ENCODE measurements at places on chromosomes 5 and 9.

DNA sequence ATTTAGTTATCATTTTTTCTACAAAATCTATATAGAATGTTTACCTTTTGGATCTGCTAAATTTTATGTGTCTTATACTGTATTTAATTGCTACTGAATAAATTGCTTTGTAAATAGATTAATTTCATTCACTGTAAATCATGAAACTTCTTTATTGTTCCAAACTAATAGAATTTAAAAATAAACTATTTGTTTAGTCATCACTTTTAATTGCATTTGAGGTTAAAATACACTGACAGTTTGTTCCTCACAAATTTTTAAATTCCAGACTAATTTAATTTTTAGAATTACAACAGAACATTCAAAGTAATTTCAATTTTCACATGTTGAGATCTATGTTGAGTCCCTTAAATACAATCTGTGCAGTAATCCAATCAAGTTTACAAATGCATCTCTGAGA, 1633.2 kb upstream of the NUDT12 start:
- no peak for DNase-seq

GRCh38 chr5:80988419-80988935, 28.3 kb downstream of the RASGRF2 start:
- DNase-seq = no peak

DNA sequence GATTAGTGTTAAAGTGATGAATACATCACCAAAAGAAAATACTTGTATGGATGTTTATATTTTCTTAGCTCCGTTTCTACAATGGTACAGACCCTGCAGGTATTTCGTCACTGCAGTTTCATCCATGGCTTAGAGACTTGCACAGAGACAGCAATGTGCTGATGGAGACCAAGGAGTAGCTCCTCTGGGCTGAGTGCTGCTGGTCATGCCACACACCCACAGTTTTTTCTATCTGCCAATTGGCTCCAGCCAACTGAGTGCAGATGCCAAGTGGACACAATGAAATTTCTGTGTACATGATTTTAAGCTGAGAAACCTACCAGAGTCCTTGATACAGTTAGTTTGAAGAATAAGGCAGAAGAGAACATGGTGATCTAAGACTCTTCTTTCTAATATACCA, 145.9 kb upstream of the ADCY2 start:
- no peak for DNase-seq

DNA sequence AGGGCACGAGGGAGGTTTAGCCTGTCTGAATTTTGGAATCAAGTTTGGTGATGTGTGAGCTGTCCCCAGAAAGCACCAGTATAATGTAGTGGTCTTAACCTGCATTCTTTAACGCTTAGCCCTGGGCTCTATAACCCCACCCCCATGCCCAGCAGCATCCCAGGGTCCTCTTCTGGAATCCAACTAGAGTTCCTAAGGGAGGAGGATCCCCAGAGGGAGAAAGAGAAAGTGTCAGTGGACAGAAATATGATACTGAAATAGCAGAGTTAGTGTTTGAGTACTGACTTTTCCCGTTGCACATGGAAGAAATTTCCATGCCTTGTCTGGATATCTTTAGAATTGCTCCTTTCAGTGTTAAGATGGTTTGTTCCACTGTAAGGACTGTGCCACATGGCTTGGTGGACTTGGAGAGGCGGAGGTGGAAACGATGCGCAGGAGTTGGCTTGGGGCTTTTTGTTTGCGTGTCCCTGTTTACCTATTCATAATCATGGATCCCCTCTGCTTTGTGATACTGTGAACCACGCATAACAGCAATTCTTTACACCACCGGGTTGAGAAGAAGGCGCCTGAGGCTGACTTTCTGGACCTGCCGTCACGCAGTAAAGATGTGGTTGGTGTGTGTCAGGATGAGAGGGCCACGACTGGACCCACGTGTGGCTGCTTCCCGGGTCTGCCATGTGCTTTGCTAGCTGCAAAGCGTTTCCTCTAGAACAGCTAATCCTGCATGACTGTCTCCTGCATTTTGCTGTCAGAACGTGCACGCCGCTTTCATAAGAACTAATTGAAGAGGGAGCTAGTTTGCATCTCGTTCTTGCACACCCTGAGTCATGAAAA, 142.3 kb downstream of the SMARCA2 start:
- DNase-seq = no peak

- no peak for DNase-seq
Observed at GRCh38 chr9:35515766-35516165, 25.9 kb downstream of the RUSC2 start.

DNA sequence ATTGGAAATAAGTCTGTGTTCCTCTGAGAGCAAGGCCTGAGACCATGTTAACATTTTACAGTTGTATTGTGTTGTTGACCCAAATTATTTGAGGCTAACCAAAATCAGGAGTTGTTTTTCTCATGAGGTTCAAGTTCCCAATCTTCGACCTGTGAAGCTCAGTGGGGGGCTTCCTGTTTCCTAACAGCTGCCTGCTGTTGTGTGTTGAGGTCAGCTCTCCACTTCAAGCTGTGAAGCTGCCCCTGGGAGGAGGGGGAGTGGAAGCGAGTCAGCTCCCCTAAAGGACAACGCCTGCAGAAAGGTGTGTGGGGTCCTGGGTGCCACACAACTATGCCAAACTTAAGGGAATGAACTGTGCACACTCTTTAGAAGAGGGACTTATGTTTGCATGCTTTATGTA, 295.5 kb downstream of the IRX1 start:
- DNase-seq = no peak

DNA sequence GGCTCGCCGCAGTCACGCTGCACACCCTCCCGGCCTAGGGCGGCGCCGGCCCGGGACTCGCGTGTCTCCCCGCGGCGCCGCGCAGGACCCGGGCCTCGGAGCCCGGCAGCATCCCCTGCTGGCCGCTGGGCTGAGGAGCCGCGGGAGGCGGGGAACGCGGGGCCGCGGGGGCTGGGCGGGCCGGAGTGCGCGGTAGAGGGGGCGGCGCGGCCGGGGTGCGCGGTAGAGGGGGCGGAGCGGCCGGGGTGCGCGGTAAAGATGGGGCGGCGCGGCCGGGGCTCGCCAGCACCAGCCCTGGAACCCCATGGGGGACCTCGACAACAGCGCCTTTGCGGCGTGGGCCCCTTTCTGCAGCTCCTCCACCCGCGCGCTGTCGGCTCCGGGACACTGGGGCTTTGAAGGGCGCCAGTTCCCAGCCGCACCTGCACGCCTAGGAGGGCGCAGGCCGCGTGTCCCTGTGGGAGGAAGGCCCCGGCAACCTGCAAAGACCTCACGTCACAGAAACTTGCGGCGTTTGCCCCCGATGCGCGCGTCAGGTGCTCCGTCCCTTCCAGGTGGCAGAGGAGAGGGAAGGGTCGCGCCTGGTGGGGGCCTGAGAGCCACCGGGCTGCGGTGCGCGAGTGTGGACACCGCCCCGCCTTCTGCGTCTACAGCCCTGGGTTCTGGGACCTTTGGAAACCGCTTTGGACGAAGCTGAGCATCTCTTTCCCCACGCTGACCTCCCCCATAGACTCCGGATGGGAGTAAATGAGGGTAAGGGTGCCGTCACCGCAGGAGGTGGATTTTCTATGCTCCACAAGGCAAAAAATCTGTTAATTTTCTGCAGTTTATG, 49.6 kb downstream of the NSUN2 start:
- DNase-seq = peak; percentile 45

- no peak for DNase-seq
Observed at GRCh38 chr9:120733190-120733589, 18.9 kb upstream of the MEGF9 start.

DNA sequence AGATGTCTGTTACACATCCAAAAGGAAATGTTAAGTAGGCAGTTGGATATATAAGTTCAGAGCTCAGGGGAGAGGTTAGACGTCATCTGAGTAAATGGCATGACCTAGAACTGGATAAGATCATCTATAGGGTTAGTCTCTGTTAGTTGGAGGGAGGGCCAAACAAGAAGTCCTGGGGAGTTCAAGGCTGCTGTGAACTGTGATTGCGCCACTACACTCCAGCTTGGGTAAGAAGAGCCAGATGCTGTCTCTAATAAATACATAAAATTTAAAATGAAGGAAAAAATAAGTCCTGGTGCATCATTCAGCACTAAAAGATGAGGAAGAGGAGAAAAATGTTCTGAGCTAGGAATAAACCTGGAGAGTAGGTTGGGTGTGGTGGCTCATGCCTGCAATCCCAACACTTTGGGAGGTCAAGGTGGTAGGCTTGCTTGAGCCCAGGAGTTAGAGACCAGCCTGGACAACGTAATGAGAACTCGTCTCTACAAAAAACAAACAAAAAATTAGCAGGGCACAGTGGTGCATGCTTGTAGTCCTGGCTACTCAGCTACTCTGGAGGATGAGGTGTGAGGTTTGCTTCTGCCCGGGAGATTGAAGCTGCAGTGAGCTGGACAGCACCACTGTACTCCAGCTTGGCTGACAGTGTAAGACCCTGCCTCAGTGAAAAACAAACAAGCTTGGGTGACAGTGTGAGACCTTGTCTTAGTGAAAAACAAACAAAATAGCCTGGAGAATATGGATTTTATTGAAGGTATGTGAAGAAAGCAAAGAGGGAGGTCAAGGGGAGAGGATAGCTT, 123.6 kb downstream of the ACTBL2 start:
- no peak for DNase-seq

Measured in progenitor cell of endocrine pancreas (in vitro differentiated cells).